ENCODE measurements at places on chromosomes 2 and 18. TPM values are rescaled to one million over a fixed set of nuclear protein-coding genes. Genes with fewer than 3 reads are reported as not detected.

Gene REG3A
- total RNA-seq = not detected

Gene EGR4
- total RNA-seq = not detected

GRCh38 chr2:143452817-143453451, 323.7 kb downstream of the ARHGAP15 start:
- DNase-seq = no peak

- no peak for DNase-seq
Measured at GRCh38 chr2:164023896-164024295, 288.1 kb upstream of the FIGN start.

DNA sequence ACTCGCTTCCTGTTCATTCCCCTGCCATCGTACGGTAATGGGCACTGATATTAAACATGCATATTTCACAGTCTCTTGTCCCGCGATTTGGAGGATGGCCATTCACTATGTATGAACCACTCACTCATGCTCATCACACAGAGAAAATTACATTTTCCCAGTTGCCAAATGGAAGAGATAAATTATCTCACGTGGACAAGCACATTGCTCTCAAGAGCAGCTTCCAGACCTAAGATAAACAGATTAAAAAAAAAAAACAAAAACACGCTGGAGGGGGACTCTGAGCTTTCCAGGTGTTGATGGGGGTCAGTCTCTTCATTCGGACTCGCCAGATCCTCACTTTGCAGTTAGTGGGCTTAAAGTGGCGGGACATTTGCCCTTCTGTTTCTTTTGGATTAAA, 1.7 kb upstream of the MAPK4 start:
- no peak for DNase-seq

GRCh38 chr18:63908858-63909257, 1.1 kb downstream of the SERPINB10 start:
- DNase-seq = no peak

- peak; percentile 42 for DNase-seq
Measured at GRCh38 chr2:10371441-10372196, 68.9 kb downstream of the HPCAL1 start.

DNA sequence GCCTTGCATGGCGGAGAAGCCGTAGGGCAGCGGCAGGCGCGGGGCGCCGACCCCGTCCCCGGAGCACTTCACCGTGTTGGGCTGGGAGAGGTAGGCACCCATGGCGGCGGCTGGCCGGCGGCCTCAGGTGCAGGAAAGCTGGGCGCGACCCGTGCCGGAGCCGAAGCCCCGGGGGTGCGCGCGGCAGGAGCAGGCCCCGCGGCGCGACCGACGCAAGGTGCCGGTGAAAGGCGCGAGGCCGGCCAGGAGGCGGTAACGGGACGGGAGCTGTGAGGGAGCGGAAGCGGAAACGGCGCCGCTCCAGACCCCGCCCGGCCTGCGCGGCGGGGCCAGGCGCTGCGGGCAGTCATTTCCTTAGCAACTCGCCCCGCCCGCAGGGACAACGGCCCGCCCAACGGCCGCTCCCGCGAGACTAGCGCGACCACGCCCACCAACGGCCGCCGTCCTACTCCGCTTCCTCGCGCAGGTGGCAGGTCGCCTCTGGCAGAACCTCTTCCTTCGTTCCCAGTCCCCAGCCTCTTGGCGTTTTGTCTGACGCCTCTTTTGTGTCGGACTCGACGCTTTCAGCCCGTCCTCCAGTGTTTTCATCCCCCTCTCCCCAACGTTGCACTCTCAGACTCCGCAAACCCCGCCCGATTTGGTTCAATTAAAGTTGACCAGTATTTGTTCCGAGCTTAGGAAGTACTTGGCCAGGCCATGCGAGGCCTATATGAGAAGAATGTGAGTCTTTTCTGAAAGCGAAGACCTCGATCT, at the start of gene PPM1G:
PPM1G (minus strand) TSS at position 271 of the 753 bp plus-strand sequence; CDS start at position 102, 169 bp downstream.
- DNase-seq = peak; percentile 97

GRCh38 chr2:138182937-138183312, 218.7 kb downstream of the HNMT start:
- no peak for DNase-seq

Gene ZNF397
- total RNA-seq = 44.4 TPM

DNA sequence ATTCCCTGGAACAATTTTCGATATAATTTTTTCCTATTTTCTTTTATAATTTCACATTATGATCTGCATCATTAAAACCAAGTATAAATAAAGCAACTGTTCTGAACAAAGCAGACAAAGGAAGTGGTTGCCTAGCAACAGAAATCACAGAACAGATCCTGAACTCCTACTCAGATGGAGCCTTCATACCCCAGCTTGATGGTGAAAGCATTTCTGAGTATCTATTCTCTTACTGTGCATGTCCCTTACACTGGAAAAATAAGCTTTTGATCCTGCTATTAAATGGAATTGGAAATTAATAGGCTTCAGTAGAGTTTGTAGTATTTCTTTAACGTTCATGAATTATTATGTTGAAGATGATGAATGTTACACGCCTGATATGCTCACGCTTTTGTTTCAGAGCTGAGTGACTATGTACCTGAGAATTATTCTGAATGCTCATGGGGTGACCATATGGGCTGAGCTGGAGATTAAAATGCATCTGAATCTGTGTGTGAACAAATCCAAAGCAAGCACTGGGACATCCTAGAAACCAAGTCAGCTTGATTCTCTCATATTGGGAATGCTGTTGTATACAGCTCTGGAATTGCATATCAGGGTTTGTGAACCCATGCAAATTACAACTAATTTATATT, 254.0 kb downstream of the KCNJ3 start:
- DNase-seq = peak; percentile 6

DNA sequence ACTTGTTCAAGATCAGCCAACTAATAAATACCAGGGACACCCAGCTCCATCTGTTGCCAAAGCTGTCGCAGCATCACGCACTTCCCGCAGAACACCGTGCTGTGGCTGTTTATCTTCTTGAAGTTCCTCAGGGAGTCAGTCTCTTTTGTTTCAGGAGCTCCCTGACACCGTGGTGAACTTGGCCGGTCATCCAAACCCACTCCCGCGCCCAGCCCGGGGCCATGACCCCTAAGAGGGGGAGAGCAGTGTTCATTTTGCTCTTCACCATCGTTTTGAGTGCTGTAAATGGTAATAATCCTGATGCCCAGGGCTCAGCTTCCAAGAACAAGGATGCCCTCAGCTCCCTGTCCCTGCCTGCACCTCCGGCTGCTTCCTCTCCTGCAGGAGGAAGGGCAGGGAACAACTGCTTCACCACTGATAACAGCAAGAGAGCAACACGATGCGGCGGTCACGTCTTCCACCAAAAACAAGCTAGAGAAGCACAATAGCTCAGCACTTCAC, 131.4 kb downstream of the SEPTIN10 start:
- no peak for DNase-seq

Gene WIPF1
- total RNA-seq = 1.2 TPM

GRCh38 chr2:159187106-159187505, 99.4 kb downstream of the WDSUB1 start:
- DNase-seq = no peak

Gene NDUFV2
- total RNA-seq = 85.2 TPM

DNA sequence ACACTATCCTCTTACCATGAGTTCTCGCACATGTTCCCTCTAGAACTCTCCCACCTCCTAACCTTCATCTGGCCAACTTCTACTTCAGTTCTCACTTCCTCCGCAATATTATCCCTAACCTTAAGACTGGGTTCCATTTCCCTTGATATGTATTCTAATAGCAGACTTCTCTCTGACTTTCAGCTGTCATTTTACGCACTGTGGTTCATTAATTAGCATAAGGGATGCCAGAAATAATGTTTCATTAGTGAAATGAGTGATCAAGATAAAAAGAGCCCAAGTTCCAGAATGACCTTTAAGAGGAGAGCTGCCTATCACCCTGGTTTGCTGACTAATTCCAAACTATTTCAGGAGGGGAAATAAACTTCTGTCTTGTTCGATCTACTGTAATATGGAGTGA, 108.6 kb upstream of the CCDC150 start:
- DNase-seq = no peak

- no peak for DNase-seq
Measured at GRCh38 chr2:230170532-230170931, 49.3 kb downstream of the SP110 start.

- DNase-seq = no peak
Measured at GRCh38 chr18:24199372-24199962, 60.6 kb downstream of the CABYR start.

DNA sequence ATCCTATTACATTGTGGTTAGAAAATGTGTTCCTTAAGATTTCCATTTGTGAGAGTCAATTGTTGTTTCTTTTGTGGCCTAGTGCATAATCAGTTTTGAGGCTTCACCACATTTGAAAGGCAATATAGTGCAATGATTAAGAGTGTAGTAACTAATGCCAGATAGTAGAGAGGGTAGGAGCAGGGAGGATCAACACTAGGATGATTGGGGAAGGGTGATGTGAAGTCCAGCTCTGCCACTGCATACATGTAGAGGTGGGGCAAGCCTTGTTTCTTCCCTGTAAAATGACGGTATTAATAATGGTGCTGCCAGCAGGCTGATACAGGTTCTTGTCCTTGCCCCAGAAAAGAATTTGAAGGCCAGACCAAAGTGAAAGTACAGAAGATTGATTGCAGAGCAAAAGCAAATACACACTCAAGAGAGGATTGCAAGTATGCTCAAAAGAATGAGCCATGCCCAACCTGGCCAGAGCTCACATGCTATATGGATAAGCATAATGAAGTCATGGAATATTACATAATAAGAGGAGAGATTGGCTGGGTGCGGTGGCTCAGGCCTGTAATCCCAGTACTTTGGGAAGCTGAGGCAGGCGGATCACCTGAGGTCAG, 8.0 kb downstream of the SP100 start:
- no peak for DNase-seq

Gene LAMA3
- total RNA-seq = 1.2 TPM

Gene SERPINB3
- total RNA-seq = not detected

- DNase-seq = no peak
Measured at GRCh38 chr18:52950155-52950554, 610.2 kb downstream of the DCC start.

- DNase-seq = no peak
Measured at GRCh38 chr18:64294967-64295366, 146.1 kb upstream of the LINC00305 start.

Gene TLX2
- not detected for total RNA-seq

Gene DNAJB2
- 46.1 TPM for total RNA-seq

- DNase-seq = no peak
Measured at GRCh38 chr2:72414137-72414760, 266.6 kb upstream of the CYP26B1 start.

DNA sequence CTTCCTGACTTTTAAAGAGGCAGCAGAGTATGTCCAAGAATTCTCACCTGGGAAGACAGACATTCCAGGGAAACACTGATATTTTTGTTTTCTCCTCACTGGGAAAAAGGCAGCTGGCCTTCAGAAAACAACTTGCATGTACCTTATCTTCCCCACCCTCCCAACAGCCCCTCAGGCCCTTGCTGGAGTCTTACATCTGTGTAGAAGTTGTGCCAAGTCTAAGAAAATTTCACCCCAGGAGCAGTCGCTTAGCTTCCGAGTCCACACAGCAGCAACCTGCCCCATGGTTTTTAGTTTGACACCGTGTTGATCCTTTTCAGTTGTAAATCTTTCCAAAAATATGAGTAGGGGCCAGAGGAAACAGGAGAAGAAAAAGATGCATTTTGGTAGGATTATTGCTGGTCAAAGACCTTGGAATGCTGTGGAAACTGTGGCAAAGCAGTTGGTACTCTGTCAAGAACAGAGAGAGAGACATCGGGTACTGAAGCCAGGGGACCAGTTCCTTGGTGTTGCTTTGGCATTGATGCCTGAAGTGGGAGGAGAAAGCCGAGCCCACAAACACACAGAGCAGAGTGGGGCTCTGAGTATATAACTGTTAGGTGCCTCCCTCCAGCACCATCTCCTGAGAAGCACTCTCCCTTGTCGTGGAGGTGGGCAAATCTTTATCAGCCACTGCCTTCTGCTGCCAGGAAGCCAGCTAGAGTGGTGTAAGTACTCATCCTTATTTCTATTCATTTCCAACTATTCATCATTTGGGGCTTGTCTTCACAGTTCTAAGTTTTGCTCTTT, at the start of gene SLC14A1:
SLC14A1 (plus strand) TSS at position 615 of the 789 bp plus-strand sequence. CDS start 6,140 bp downstream, outside the sequence.
- DNase-seq = no peak

DNA sequence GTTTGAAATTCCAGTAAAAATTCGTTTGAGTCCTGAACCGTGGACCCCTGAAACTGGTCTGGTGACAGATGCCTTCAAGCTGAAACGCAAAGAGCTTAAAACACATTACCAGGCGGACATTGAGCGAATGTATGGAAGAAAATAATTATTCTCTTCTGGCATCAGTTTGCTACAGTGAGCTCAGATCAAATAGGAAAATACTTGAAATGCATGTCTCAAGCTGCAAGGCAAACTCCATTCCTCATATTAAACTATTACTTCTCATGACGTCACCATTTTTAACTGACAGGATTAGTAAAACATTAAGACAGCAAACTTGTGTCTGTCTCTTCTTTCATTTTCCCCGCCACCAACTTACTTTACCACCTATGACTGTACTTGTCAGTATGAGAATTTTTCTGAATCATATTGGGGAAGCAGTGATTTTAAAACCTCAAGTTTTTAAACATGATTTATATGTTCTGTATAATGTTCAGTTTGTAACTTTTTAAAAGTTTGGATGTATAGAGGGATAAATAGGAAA, 80.7 kb downstream of the ACSL3 start:
- DNase-seq = no peak

GRCh38 chr2:205643391-205643885, 38.9 kb upstream of the NRP2 start:
- DNase-seq = no peak

Gene DNAJC5G
- total RNA-seq = not detected

Gene CHRNG
- not detected for total RNA-seq

- no peak for DNase-seq
Measured at GRCh38 chr18:35624146-35624545, 42.6 kb downstream of the GALNT1 start.

Gene TUBA3E
- not detected for total RNA-seq

GRCh38 chr2:8357738-8358518, 323.9 kb upstream of the ID2 start:
- DNase-seq = no peak

Gene DSG4
- total RNA-seq = under 0.01 TPM

Gene ZNF804A
- 13.9 TPM for total RNA-seq

DNA sequence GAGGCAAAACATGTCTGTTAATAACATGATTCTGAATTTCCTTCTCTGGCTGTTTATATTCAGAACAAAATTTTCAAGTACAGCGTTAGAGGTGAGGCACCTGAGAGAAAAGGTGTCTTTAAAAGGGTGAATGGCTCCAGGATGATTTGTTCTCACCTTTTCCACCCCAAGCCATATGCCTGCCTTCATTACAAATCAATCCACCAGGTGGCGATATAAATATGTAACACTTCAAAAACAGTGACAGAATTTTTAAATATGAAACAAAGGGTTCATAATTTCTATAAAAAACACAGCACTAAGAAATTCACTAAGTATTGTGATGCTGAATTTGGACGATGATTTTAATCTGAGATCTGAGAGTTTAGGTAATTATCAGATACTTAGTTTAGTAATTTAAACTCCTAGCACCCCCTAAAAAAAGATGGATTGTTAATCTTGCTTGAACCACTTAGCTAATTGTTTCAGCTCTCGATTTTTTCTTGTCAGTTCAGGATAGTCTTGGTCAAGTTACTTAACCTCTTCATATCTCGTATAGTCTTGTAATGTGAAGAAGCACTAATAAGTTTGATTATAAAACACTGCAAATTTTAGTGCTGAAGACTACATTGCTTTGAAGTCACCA, 528.8 kb downstream of the CPS1 start:
- DNase-seq = peak; percentile 13

Gene MC4R
- total RNA-seq = 3.3 TPM

Data from frontal cortex (tissue), 4 donors.